ENCODE measurements at places on chromosomes 16 and 17. TPM values are rescaled to one million over a fixed set of nuclear protein-coding genes. Genes with fewer than 3 reads are reported as not detected.

The TPSD1 gene
- total RNA-seq, result not detected

The ANKFN1 gene
- total RNA-seq, result 0.10 TPM

The CDH15 gene
- 0.13 TPM for total RNA-seq

The DERL2 gene
- total RNA-seq, result 54.3 TPM

The GRAP gene
- not detected for total RNA-seq

The ZFHX3 gene
- 11.5 TPM for total RNA-seq

The NLRP1 gene
- total RNA-seq, result 42.9 TPM

The SOST gene
- total RNA-seq, result not detected

- peak; percentile 63 for DNase-seq
Observed at GRCh38 chr17:79707931-79708891, 22.5 kb upstream of the ENPP7 start.

GRCh38 chr16:87800497-87800896 lies 34.7 kb upstream of the KLHDC4 start:
- no peak for DNase-seq

- no peak for DNase-seq
Observed at GRCh38 chr16:1687427-1688316, 9.6 kb downstream of the JPT2 start.

GRCh38 chr17:12731839-12732238 lies 57.5 kb upstream of the ARHGAP44 start:
- DNase-seq, result no peak

DNA sequence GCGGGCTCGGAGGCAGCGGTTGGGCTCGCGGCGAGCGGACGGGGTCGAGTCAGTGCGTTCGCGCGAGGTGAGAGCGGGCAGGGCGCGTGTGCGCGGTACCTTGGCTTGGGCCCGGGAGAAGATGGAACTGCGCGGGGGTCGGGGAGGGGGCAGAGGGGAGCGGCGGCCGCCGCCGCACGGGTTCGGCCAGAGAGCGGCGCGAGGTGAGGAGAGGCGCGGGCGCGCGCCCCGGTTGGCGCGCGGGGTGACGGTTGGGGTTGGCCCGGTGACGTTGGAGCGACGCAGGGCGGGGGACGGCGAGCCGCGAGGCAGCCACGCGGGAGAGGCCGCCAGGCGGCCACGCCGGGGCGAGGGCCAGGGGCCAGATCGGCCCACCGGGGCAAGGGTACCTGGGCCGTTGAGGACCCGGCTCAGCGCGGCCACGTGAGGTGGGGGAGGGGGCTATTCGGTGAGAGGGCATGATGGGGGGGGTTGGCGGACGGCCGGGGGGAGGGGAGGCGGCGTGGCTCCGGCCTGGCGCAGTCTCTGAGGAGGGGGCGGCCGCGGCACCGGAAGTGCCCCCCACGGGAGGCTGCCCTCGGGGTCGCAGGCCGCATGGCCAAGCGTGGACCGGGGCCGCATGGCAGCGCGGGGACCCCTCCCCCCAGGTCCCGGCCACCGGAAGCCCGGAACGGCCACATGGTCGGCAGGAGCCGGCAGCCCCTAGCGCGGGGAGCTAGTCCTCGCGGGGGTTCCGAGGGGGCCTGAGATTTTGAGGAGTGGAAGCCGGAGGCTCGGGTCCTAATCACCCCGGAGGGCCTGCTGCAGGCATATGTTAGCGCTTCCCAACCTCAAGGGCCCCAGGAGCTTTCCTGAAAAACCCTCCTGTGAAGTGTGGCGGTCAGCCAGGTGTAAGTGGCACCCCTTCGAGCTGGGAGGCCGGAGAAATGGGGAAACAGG lies 527 bp downstream of the EIF5A start:
- peak; percentile 82 for DNase-seq

DNA sequence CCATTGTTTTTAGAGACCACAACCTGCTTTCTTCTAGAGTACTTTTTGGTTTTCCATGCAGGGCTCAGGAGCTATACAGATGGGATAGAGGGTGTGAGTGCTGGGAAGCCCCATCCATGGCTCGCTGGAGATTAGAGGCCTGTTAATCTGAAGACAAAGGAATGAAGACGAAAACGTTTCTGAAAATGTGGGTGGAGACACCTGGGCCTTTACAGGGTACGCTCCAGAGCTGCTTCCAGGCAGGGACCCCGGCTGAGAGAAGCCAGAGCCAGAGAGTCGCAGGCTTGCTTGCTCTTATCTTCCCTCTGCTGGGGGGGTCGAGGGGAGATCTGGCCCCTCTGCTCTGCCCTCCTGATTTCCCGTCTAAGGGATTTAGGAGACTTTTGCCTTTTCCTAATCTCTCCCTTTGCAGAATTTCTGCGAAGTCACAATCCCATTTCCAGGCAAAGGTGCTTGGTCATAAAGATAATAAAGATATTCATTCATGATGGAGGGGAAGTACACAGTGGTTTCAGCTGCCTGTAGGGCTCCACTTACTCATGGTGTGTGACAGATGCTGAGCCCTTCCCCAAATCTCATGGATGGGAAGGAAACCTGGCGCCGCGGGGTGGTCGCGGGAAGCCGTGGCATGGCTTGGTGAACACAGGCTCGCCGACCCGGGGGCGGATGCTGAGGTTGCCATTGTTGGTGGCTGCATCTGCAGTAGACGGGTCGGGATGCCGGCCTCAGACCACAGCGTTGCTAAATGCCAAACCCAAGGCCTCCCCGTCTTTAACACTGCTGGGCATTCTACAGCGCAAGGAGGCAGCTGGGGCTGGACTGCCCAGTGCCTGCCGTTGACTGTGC lies 4.8 kb upstream of the SOCS3 start:
- DNase-seq, result no peak

GRCh38 chr16:81493755-81494433 lies 49.3 kb downstream of the CMIP start:
- peak; percentile 88 for DNase-seq

GRCh38 chr17:45149037-45149668 lies 878 bp downstream of the HEXIM1 start:
- DNase-seq, result peak; percentile 95

- peak; percentile 70 for DNase-seq
Observed at GRCh38 chr17:17749921-17750320, 68.7 kb downstream of the RAI1 start.

GRCh38 chr16:4019371-4019791 lies 96.9 kb downstream of the ADCY9 start:
- peak; percentile 44 for DNase-seq

DNA sequence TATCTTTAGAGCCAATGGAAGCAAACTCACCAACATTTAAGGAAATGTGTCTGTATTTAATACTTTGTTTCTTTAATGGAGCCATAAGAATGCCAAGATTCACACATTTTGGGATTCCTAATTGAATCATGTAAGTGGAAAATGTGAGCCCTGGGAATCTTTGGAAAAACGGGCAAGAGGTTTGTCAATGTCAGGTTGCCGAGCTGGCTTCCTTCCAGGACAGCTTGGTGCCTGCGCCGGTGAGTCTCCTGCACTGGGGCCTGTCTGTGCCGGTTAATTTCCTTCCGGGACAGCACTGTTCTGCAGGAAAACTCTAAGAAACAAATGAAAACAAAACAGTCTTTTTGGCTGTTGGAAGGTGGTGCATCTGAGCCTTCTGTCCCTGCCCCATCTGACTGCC lies 210.6 kb downstream of the HAPSTR1 start:
- no peak for DNase-seq

GRCh38 chr16:10635365-10636021 lies 55.1 kb upstream of the EMP2 start:
- no peak for DNase-seq

DNA sequence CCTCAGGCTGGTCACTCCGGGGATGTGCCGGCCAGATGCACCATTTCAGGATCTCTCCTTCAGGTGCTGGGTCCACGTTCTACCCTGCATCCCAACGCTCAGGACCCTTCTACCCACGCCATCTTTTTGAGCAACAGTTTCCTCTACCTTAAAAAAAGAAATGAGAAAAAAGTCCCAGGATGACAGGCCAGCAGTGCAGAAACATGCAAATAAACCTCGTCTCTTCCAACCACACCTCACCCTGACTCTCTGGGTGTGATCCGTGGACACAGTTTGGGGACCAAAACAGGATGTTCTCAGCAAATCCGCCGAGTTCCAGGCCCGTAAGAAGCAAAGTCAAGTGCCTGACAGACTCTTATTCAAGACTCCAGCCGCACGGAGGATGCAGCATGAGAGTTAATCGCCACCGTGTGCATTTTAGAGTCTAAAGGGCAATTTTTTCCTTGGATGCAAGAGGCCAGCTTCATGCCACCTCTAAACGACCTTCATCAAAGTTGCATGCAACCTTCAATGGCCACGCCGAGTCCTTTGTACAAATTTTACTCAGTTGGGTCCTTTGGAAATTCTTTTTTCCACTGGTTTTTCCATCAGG lies 99.6 kb downstream of the ZFHX3 start:
- DNase-seq, result no peak

DNA sequence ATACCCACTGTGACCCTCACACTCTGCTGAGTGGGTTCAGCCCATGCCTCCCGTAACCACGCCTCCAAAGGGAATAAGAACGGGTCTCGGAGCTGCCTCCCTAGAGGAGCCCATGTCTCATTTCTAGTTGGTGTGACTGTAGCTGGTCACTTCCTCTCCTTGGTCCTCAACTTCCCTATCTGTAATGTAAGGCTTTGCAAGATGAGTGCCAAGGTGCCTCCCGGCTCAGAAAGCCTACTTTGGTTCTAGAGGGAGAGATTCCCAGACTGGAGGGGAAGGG lies 20.8 kb downstream of the C16orf74 start:
- no peak for DNase-seq

GRCh38 chr17:14011740-14012405 lies 57.4 kb upstream of the COX10 start:
- DNase-seq, result no peak

DNA sequence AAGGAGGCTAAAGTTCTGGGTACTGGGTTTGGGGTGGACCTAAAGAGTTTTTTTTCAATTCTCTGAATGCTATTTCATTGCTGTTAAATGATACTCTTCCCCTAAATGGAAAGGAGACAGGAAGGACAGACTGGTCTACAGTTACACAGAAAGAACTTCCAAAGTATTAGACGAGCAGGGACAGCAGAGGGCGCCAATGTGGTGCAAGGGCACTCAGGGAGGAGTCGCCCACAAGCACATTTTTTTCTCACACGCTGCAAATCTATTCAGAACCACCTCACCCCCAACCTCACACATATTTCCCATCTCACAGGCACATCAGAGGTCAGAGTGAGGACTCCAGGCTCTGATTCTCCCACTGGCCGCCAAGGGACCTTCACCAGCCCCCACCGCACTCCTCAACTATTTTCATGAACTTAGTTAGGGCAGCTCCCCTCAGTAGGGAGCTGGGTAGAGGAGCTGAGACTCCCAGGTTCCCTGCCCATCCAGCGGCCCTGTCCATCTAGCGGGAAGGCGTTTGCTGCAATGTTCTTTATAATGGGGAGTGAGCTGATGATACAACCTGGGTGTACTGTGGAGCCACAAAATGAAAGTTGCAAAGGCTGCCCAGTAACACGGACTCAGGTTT lies 6.8 kb upstream of the CA4 start:
- peak; percentile 92 for DNase-seq

Data from hepatocyte (in vitro differentiated cells).